Lung microvascular endothelial cell (primary cell): ENCODE measurements at places on chromosomes 4 and X. TPM values are rescaled to one million over a fixed set of nuclear protein-coding genes. Genes with fewer than 3 reads are reported as not detected.

- no peak for DNase-seq
Observed at GRCh38 chr4:118772767-118773428, 63.0 kb downstream of the SEC24D start.

DNA sequence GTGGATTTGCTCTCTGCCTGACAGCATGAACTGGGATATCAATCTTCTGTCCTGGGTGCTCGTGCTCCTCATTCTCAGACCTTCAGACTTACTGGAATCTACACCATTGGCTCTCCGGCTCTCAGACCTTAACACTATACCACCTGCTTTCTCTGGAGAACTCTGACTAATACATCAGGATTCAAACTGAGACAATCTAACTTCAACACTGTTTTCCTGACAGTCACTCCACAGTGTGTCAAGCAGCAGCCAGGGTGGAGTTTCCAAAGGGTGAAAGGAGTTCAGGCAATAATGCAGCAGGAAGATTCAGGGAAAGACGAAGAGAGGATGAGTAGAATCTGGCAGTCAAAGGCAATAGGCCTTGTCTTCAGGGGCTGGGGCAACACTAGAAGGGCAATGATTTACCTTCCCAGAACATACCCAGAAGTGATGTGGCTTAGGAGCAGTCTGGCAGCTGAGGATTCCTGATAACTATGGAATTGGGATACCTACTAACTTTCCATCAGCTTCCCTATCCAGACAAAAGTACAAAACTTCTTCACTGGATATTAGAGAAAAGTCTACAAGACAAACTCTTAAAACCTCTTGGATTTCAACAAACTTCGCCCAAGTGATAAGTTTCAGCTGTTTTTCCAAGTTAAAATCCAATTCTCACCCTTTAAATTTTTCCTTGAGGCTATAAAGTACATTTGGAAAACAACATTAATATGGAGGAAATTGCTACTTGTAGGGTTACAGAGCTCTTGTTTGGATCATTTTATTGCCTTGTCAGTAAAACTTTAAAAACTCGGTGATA is 58.4 kb upstream of the SLIT2 start:
- peak; percentile 83 for DNase-seq

GRCh38 chr4:186936496-186937375 is 213.1 kb upstream of the FAT1 start:
- peak; percentile 14 for DNase-seq

- no peak for DNase-seq
Observed at GRCh38 chr4:100593935-100594334, 76.1 kb upstream of the EMCN start.

- DNase-seq = no peak
Observed at GRCh38 chr4:80183250-80184052, 13.9 kb upstream of the PRDM8 start.

- no peak for DNase-seq
Observed at GRCh38 chr4:98641376-98641775, 17.0 kb downstream of the TSPAN5 start.

SETD7 gene
- 38.8 and 63.3 TPM in 2 replicates for total RNA-seq

KIT gene
- total RNA-seq = 1.2 and 2.4 TPM in 2 replicates
